ENCODE measurements at places on chromosomes 16 and 17. TPM values are rescaled to one million over a fixed set of nuclear protein-coding genes. Genes with fewer than 3 reads are reported as not detected.

HOXB7 gene
- 1.7 TPM for total RNA-seq

CHAD gene
- total RNA-seq, result not detected

CASKIN1 gene
- 1.4 TPM for total RNA-seq

LPCAT2 gene
- total RNA-seq, result 1.6 TPM

ALOX15 gene
- total RNA-seq, result not detected

PRSS36 gene
- 0.85 TPM for total RNA-seq

CHST6 gene
- not detected for total RNA-seq

GRCh38 chr16:5381481-5381880 is 283.9 kb upstream of the EEF2KMT start:
- DNase-seq, result no peak

DNA sequence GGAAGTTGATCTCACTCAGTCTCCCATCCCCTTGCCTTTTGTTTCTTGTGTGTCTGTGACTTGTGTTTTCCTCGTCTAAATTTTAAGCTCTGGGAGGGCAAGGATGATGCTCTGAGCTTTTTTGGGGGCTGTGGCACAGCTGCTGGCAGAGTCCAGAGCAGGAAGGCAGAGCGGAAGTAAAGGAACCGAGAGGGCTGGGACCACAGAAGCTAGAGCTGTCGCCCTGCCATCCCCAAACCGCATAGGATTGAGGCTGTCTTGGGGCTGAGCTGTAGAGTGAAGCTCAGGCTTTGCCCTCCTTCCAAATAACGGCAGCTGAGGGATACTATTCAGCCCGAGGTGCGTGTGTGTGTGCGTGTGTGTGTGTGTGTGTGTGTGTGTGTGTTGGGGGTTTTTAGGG is 3.8 kb upstream of the DNAH2 start:
- DNase-seq, result no peak

DNA sequence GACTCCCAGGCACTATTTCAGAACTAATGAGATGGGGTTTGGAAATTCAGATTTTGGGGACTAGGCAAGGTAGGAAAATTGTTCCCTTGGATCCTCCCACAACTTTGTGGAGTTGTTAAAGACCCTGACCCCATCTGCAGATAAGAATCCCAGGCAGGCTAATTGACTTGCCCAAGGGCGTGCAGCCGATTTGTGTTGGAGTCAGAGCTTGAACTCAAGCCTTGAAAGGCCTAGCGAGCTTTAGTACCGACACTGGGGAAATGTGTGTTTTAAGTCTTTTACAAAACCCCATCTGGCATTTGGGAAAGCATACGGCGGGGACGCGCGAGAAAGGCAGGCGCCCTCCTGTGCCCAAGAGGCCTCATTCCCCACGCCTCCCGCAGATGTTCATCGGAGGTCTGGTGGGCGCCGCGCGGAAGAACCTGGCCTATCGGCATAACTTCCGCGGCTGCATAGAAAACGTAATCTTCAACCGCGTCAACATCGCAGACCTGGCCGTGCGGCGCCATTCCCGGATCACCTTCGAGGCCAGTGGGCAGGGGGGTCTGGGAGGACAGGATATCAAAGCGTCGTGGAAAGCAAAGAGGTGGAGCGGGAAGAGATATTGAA is 4.3 kb downstream of the CNTNAP1 start:
- DNase-seq, result no peak

GRCh38 chr17:62966426-62967204 is 580 bp downstream of the TANC2 start:
- no peak for DNase-seq

GRCh38 chr17:40331743-40332641 is 23.0 kb downstream of the RARA start:
- DNase-seq, result no peak

DNA sequence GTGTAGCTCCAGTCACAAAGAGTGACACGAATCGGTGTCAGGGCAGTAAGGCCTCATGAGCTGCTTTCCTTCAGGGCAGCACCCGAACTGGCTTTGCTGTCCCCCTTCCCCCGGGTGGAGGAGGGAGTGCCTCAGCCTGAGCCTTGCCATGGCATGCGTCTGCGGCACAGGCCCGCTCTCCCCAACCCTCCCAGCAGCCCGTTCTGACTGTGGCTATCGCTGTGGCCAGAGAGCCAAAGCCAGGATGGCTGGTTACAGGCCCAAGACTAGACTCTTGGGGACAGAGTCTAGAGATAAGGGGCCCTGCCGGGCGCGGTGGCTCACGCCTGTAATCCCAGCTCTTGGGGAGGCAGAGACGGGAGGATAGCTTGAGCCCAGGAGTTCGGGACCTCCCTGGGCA is 25.9 kb downstream of the CLUH start:
- DNase-seq, result no peak

GRCh38 chr16:74723256-74723655 is 22.6 kb upstream of the MLKL start:
- no peak for DNase-seq

GRCh38 chr17:30379303-30379902 is 676 bp downstream of the CPD start:
- peak; percentile 46 for DNase-seq

- DNase-seq, result no peak
Observed at GRCh38 chr17:40534371-40535189, 30.7 kb downstream of the CCR7 start.

GRCh38 chr17:20999044-20999573 is 43.7 kb downstream of the USP22 start:
- no peak for DNase-seq

DNA sequence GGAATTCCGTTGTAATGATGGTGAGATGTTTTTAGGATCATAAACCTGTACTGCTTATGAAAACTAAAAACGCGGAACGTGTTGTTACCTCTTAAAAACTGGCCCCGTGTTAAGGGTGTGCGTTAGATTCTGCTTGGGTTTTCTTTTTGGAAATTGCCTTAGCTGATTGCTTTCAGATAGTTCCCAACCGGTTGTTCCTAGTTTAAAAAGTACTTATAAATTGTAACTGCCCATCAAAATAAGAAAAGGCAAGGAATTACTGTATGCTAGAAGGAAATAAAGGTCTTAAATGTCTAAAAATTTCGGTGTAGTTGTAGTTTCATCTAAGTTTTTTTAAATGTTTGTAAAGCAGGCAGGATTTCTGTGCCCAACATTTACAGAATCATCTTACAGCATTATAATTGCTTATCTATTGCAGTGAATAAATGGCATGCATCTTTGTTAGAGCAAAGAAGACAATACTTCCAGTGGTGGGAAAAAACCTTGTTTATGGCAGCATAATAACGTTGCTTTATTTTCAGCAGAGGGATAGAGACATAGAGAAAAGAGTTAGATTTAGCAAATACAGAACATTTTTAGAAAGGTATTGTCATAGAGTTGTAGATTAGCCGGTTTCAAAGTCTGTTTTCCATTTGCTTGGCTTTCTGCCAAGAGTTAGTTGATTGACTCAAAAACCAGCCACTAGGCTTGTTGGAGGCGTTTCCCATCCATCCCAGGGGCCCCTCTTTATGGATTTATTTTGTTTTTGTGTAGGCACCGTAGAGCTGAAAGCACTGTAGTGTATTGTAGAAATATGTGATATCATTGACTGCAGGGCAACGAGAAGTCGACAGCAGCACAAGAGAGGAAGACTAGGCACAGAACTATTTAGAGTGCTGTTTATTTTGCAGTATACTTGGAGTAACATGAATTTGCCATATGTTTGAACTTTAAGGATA is 1.7 kb downstream of the PPM1D start:
- DNase-seq, result peak; percentile 38

DNA sequence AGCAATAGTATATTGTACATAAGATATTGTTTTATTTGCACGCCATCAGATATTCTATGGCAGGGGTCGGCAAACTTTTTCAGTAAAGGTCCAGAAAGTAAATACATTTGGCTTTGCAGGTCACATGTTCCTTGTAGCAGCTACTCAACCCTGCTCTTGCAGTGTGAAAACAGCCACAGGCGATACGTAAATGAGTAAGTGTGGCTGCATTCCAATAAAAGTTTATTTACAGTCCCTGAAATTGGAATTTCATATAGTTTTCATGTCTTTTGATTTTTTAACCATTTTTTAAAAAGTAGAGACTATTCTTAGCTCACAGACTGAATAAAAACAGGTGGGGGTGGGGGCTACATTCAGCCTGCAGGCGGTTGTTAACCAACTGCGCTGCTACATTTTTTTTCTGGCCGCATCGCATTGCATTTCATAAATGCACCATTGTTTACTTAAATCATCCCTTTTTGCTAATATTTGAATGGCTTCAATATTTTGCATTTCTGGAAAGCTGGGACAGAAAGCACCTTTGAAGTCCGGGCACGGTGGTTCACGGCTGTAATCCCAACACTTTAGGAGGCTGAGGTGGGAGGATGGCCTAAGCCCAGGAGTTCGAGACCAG is 50.5 kb upstream of the HAPSTR1 start:
- DNase-seq, result no peak

DNA sequence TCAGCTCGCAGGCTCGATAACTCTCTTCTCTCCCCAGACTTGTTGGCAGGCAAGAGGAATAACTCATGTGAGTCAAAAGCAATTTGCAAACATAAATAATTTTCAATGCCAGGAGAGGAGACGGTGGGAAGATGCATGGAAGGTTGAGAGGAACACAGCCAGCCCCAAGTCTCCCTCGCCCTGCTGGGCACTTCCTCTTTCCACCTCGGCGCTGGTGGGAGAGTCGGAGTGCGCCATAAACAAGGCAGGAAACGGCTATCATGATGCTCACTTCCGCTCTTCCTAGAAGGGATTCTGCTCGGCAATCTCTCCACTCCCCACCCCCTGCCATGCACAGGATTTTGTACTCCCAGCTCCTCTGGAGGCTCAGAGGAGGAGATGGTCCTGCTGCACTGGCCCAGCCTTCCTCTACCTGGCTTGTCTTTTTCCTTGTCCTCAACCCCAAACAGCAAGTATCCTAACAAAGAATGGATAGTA is 13.0 kb downstream of the CBX4 start:
- DNase-seq, result no peak

GRCh38 chr16:70729292-70729691 is 43.4 kb upstream of the MTSS2 start:
- no peak for DNase-seq

DNA sequence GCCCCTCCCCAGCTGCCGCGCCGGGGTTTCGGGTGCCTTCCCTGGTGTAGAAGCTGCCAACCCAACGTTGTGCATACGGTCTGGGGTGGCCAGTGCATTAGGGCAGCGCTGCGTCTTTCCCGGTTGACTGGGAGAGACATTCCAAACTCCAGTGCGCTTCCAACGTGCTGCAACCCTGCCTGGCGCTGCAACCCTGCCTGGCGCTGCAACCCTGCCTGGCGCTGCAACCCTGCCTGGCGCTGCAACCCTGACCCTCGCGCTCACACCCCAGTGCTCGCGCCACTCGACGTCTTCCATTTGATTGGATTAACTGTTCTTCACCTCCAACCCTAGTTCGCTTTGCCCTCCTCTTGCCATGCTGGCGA is 488 bp upstream of the HAP1 start:
- DNase-seq, result no peak

DNA sequence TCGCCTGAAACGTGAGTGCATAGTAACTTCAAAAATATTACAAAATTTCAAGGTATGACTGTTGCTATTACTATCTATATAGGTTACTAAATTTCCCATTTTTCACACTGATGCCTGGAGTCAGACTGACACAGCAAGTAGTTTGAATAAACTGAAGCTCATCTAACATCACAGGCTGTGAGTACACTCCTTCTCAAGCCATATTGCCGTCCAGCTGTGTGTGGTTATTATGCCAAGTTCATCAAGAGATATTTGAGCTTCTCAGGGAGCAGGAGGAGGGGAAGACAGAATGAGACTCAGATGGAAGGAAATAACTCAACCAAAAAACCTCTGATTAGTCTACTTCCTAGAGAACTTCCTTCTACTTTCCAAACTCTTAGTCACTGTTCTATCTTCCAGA is 473.9 kb downstream of the TOX3 start:
- DNase-seq, result no peak

Data from activated CD4-positive, alpha-beta memory T cell treated with anti-CD3 and anti-CD28 coated beads, Interleukin-2, amount 10 ng/mL, durations not matched to agents 7 days and 5 days (primary cell).